ENCODE measurements at places on chromosomes 4 and X.

GRCh38 chr4:140185412-140186081 lies 31.6 kb upstream of the MAML3 start:
- no peak for DNase-seq

- DNase-seq: no peak
These were observed 7.8 kb upstream of the CHRNA9 start for GRCh38 chr4:40327340-40327739.

DNA sequence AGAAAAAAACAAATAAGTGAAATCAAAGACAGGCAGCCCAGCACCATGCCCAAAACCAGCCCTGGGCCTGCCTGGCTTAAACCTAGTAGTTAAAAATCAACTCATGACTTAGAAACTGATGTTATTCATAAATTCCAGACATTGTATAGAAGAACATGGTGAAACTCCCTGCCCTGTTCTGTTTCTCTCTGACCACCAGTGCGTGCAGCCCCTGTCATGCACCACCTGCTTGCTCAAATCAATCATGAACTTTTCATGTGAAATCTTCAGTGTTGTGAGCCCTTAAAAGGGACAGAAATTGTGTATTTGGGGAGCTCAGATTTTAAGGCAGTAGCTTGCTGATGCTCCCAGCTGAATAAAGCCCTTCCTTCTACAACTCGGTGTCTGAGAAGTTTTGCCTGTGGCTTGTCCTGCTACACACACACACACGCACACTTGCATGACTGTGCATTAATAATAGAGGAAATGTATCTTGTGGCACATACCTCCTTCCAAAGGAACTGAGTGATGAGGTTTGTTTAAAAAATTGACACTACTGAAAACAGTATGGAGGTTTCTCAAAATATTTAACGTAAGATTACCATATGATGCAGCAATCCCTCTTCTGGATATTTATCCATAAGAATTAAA lies 39.2 kb upstream of the UGT2B7 start:
- DNase-seq: peak; percentile 71

DNA sequence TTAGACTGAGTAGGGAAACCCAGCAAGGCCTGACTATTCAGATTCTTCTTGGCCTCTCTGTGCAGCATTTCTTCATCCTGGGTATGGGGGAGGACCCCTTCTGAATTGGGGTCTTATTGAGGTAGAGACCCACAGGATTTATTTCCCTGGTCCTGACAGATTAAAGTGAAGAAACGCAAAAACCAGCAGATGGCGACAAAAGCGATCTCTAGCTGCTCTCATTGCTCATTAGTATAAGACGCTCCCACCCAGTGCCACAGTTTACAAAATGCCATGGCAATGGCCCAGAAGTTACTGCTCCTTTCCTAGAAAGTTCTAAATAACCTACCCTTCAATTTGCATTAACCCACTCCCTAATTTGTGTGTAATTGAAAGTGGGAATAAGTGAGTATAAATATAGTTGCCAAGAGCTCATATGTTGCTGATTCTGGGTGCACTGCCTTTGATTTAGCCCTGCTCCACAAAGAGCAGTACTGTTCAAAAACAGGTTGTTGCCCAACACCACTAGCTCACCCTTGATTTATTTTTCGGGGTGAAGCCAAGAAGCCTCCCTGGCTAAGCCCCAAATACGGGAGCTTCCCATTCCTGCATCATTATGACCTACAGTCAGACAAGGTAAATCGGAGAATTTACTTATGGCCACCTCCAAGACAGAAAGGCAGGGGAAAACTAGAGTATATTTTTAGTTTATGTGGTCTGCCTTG lies 3.7 kb upstream of the BEX4 start:
- DNase-seq: no peak

DNA sequence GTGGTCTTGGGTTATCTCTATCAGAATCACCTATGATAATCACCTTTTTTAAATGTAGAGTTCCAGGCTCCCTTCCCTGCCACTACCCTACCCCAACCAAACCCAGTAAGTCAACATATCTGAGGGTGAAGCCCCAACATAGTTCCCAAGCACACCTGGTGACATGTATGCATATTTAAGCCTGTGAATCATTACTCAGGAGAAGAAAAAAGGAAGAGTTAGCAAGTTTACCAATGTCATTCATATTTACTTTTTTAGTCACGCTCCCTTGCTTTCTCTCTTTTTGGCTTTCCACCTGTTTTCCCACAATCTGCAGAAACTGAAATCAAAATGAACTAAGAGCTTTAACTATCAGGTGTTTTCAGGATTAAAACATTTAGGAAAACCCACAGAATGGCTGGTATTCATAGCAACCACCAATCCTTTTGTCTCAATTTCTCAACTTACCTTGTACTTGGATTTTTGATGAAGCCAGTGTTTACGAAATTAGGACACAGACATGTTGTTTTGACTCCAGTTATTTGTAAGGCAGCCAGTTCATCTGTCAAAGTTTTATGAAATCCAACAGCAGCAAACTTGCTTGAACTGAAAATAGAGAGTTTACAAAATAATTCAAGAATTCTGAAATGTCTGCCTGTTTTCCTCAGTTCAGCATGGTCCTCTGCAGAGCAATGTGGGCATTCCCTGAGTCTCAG lies 34.0 kb downstream of the HSD17B11 start:
- no peak for DNase-seq

- no peak for DNase-seq
These were observed 150.3 kb downstream of the SOX3 start for GRCh38 chrX:140354431-140355120.

DNA sequence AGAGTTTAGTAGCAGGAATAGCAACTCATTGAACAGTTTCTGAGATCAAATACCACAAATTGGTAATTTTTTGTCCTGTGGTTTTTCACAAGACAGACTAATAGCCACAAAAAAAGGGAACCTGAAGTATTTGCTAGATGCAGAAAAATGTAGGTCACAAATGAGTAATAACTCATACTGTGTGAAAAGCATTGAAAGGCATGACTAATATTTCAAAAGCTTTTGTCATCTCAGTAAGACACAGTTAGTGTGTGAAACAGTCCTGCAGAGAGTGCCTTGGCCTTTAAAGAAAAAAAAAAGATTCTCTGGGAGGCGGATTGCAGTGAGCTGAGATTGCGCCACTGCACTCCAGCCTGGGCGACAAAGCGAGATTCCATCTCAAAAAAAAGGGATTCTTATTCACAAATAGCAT lies 31.4 kb upstream of the SLC25A31 start:
- DNase-seq: no peak

DNA sequence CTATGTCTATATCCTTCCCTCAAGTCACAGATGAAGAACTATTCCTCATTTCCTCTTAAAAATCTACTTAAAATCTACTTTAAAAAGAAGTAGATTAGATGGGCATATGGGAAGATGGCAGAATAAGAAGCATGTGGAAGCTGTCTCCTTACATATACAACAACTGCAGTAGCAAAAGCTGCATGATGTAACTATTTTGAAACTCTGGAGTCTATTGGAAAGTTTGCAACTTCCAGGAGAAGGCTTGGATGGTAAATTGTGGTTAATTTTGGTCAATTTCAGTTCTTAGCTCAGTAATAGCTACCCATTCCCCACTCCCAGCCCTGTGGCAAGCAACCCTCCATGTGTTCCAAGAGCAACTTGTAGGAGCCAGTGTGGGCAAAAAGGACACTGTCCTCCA lies 36.9 kb downstream of the MORC4 start:
- no peak for DNase-seq

- no peak for DNase-seq
These were observed 8.5 kb upstream of the SETD7 start for GRCh38 chr4:139564502-139564901.

GRCh38 chrX:67614423-67614822 lies 70.6 kb downstream of the AR start:
- DNase-seq: no peak

DNA sequence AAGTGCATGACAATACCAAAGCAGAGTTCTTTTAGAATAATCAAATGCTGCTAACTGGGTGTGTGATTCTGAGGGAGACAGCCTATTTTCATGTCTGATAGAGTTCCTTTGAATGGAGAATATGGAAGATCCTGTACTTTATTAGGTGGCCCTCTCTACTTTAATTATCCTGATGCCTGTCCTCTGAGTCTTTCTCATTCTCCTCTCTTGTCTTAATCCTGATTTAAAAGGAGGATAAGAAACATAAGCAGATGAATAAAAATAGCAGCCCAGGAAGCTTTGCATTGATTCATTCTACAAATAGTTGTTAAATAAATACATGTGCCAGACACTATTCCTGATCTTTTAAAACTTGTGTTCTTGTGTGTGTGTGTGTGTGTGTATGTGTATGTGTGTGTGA lies 387.3 kb downstream of the SPRY1 start:
- no peak for DNase-seq

DNA sequence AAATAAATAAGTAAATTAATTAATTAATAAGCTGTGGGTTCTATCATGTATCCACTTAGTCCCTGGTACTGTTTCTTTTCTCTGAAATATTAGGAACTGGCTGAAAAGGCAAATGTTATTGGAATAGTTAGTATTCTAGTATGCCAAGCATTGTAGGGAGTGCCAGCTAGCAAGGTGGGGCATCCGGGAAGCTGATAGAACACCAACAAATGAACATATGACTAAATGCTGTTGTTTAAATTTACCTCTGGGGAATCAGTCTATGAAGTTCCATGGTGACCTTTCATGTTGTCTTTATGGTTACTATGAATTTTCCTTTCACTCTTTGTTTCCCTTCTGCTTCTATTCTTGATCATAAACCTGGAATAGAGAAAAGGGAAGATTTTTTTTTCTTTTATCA lies 32.7 kb downstream of the NUDT6 start:
- DNase-seq: no peak

DNA sequence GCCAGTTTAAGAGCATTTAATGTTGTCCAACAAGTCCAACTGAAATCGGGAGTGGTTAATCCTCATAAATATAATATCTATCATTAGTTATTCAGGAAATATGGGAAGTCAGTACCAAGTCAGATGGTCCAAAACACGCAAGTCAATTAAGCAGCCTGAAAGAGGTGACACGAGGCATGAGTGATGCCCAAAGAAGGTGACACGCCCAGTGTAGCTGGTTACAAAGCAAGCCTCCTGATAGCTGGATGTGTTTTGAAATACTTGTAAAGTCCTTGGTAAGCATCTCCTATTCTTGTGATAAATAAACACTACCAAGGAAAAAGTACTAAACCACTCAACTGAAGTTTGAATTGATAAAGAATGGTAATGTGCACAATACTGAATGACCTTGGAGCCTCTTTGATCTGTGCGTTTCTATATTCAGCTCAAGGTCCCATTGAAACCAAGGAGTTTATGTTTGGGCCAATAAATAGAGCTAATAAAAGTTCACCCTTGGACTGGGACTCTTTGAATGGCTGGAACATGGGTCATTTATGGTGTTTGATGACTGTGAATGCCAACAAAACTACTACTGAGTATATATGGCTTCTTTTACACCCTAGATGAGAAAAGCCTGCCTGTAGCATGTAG lies 93.2 kb upstream of the KLF3 start:
- no peak for DNase-seq

GRCh38 chr4:152156442-152156841 lies 379.4 kb downstream of the FBXW7 start:
- DNase-seq: no peak

GRCh38 chr4:187171706-187172339 lies 448.2 kb upstream of the FAT1 start:
- peak; percentile 5 for DNase-seq

DNA sequence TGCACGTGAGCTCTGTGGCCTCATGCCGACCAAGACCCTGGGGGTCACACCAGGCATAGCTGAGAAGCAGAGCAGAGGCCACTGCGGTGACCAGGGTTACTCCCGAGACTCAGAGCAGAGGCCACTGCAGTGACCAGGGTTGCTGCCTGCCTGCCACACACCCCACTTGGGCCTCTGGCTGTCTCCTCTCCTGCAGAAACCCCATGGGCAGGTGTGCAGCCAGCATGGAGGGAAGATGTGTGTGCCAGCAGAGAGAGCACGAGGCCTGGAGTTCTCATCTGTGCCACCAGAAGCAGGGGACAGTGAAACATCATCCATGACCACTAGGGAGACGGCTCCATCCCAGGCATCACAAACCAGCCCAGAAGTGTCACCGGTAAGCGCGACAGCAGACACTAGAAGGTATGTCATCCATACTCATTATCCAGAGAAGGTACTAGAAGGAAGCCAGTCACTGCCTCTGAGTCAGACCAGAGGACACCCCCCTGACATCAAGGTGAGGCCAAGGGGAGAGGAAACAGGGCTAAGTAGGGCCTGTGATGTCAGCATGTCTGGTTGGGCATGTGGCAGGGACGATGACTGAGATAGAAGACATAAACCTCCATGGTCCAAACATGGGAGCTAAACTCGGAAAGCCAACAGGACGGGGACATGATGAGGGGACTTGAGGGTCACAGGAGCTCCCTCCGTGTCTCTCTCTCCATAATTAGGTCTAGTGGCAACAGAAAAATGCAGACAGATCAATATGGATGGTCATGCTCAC lies 24.2 kb upstream of the SPON2 start:
- no peak for DNase-seq

DNA sequence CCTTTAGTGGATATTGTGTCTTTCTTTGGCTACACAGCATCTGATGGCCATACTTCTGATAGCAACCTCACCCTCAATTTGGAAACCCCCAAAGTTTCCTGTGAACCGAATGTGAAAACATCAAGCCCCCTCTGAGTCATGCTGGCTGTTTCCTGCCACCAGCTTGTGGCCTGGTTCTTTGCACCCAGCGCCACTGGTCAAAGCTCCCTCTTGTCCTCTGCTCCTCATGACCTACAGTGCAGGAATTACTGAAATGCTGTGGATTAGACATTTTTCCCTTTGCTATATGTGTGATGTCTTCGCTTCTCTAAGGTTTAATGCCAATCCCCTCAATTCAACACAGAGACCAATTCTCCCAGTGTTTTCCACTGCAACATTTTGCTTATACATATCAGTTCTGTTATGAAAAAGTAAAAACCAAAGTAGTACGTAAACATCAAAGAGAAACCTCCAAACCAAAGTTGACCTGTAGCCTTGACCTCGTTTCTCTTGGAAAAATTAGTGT lies 224.0 kb upstream of the TENM3 start:
- no peak for DNase-seq

- no peak for DNase-seq
These were observed 75.8 kb downstream of the JAKMIP1 start for GRCh38 chr4:6124386-6125102.

- DNase-seq: no peak
These were observed 25.3 kb upstream of the EPGN start for GRCh38 chr4:74282926-74283325.

DNA sequence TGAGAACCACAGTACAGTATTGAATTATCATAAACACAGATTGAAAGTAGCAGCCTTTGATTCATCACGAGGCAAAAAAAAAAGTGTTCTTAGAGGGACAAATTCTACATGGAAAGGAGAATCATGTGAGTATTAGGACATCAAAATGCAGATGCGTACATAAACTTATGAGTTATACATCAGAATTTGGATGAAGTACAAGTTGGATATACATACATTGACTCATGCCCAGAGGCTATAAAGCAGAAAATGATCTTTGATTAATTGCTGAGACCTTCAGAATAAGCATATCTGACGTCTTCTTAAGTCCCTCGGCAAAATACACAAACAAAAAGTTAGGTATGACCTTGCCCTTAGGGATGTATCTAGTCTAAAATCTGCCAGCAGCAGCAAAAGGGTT lies 206.4 kb downstream of the LDB2 start:
- DNase-seq: peak; percentile 57
